ENCODE measurements at places on chromosomes 7 and 10. TPM values are rescaled to one million over a fixed set of nuclear protein-coding genes. Genes with fewer than 3 reads are reported as not detected.

- DNase-seq = no peak
These were observed 205.3 kb upstream of the HDAC9 start for GRCh38 chr7:18290223-18290622.

- peak; percentile 74 for DNase-seq
These were observed 1.1 kb downstream of the TRRAP start for GRCh38 chr7:98879198-98879978.

GRCh38 chr7:82229164-82229563 lies 214.4 kb downstream of the CACNA2D1 start:
- DNase-seq = no peak

- DNase-seq = no peak
These were observed 113.1 kb downstream of the NT5C2 start for GRCh38 chr10:103079946-103080345.

DNA sequence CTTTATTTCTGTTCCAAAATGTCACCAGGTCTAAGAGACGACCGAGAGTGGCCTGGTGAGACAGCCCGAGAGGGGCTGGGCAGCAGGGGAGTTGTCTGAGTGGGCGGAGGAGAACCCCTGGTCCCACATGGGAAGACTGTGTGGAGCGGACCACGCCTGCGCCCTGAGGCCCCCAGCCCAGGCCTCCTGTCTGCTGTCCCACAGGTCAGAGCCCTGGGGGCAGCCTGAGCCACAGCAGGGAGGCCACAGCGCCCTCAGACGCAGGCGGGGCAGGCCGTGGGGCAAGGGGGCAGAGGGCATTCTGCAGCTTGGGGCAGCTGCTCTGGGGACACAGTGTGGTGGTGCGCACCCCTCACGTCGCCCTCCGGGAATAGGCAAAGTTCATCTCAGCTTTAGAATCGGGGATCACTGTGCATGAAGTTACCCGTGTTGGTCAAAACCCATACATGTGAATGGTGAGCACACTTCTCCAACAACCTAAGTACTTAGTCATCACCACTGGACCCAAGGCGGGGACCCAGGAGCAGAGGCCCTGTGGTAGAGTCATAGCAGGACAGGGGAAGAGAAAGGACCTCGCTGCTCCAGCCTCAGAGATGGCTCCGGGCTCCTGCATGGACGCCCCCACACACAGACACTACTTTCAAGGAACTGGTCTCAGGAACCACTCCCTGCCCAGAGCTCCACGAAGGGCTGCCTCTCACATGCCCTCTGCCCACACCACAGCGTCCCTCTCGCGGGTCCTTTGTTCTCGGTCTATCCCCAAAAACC lies 214.7 kb downstream of the ELFN1 start:
- no peak for DNase-seq

- peak; percentile 54 for DNase-seq
These were observed 19.5 kb downstream of the KCNMA1 start for GRCh38 chr10:77618117-77618516.

- no peak for DNase-seq
These were observed 52.0 kb downstream of the TASOR2 start for GRCh38 chr10:5736591-5736990.

- no peak for DNase-seq
These were observed 47.2 kb upstream of the MKI67 start for GRCh38 chr10:128173386-128173785.

DNA sequence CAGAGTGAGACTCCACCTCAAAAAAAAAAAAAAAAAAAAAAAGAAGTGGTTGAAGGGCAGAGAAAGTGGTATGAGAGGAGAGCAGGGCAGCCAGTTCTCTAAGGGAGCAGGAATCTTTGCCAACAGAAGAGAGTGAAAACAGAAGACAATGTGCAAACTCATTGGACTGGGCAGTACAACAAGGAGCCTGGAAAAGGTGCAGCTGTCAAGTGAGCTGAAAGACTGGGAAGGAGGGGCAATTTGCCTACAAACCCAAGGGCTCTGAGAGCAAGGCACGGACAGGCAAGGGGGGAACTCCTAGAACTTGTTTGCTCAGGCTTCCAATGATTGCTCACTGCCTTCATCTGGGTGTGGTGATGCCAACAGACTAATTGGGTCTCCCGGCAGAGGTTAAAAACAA lies 9.5 kb downstream of the ACTR1A start:
- DNase-seq = no peak

DNA sequence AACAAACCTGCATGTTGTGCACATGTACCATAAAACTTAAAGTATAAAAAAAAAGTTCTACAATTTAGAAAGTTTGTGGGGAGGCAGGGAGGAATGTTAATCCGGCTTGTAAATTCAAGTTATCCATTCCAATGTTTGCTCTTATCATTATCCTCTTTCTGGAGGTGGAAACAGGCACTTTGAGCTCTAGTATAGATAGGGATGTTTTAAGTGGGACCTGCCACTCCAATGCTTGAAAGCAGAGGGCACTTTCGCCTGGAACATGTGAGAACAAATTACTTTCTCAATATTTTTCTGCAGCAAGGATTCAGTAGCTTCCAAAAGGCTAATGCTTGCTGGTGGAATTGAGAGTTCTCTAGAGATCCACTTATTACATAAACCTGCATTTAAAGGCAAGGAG lies 45.6 kb downstream of the FEZF1 start:
- DNase-seq = no peak

DNA sequence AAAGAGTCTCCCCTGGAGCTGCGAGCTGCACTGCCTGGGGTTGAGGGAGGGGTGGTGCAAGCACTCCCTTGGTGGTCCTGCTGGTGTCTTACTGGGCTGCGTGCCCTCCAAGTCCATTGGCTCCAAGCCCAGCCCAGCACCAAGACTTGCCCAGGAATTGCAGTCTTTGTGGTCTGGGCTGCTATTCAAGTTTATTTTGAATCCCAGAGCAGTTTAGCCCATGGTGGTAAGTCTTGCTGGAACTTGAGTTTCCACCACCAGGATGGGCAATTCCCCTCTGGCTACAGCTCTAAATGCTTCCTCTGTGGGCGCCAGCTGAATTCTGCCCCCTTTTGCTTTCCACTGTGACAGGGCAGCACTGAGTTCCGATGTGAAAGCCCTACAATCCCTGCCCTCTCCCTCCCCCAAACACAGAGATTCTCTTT lies 25.1 kb downstream of the GALNT11 start:
- DNase-seq = no peak

- no peak for DNase-seq
These were observed 262.9 kb downstream of the SNX13 start for GRCh38 chr7:17677408-17677807.

- DNase-seq = no peak
These were observed 73.1 kb upstream of the RPA3 start for GRCh38 chr7:7791523-7791922.

DNA sequence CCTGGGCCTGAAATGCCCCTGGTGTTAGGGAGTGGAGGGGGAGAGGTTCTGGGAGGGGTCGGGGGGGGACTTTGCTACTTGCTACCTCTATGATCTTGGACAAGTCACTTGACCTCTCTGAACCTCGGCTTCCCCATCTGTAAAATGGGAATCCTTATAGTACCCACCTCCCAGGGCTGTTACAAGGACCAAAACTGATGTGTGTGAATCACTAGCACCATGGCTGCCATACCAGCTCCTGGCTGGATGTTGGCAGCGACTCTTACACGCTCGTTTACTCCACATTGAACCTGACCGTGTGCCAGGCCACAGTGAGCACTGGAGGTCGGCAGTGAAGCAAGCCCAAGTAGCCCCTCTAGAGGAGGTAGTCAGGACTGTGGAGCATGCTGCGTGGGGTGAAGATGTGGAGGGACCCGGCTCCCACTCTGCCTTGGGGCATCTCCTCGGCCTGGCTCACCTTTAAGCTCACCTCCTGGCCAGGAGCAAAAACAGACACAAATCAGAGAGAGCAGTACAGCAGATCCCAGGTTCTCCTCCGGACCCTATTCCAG lies 28.9 kb downstream of the PPIF start:
- DNase-seq = no peak

DNA sequence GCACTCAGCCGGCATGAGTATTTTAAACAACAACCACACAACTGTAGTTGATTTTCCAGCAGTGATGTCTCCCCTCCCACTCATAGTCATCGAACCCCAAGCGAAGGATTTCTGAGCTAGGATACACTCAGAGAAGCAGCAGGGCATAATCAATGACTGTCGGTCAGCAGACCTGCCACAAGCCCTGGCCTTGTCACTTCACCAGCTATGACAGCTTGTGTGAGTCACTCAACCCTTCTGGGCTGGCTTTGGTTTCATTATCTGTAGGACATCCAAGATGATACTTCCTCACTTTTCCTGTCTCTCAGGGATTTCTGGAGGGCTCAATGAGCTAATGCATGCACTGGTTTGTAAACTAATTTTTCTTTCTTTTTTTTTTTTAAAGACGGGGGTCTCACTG lies 22.0 kb upstream of the UBE3C start:
- no peak for DNase-seq

DNA sequence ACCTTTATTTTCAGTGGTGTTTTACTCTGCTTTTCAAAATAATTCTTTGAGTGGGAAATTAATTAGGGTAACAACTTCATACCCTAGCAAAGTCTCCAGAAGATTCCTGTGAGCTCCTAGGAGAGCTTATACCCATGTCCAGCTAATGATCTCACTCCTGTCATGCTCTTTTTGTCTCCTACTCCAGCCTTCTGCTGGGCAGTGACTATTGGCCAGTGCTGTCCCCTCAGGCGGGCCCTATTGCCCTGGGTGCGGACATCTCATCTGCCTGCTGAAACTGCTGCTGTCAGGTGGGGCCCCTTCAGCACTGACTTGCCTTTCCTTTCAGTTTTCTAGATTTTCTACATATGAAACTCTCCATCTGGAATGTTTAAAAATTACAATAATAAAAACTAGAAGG lies 80.3 kb downstream of the EBLN1 start:
- DNase-seq = no peak

GRCh38 chr7:152136686-152137085 lies 111.2 kb downstream of the GALNT11 start:
- no peak for DNase-seq

- DNase-seq = no peak
These were observed 46.3 kb upstream of the SHH start for GRCh38 chr7:155858521-155859061.

DNA sequence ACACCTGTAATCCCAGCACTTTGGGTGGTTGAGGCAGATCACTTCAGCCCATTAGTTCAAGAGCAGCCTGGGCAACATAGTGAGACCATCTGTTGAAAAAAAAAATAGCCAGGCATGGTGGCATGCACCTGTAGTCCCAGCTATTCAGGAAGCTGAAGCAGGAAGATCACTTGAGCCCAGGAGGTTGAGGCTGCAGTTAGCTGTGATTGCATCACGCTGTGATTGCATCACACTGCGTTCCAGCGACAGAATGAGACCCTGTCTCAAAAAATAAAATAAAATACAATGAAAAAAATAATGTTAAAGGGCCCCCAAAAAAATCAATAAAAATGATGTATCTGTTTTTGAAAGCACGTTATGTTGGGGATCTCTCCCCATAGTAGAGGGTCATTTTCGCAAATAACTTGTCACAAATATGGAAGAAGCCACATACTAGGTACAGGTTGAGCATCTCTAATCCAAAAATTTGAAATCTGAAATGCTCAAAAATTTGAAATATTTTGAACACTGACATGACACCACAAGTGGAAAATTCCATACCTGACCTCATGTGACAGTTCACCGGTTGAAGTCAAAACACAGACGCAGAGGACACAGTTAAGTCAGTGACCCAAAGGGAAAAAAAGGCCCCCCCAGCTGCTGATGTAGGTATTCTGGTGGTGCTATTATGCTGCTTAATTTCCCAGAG lies 9.5 kb downstream of the CISD1 start:
- DNase-seq = no peak

GRCh38 chr10:9635691-9636090 lies 1382.0 kb upstream of the CELF2 start:
- DNase-seq = no peak

DNA sequence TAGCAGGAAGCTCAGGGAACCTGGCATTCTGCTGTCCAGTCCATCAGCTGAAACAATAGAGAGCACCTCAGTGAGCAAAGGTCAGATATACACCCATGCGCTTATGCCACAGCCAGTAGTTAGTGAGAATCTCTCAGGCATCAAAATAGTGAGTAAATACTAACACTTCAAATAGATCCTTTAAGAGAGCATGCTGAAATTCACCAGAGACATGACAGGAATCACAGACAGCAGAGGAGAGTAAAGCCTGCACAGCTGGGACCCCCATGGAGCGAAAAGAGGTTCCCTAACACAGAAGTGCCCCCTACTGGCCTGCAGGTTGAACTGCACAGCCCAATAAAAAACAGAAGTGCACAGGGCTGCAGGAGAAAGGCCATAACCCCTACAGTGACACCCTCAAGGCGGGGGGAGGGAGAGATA lies 57.6 kb upstream of the ANTXRL start:
- no peak for DNase-seq

DNA sequence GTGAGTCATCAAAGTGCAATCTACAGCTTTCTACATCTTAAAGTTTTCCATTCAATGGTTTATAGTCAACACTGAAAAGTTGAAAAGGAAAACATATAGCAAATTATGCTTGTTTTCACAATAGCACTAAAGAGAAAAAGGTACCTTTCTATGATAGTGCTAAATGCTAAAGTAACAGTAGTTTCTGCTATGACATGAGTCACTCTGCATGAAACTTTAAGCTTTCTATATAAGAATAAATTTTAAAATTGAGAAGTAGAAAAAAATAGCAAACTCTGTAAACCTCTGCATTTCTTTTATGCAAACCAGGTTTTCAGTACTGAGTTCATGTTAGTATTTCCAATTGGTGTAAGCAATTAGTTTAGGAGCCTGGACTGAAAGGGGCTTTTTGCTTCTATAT lies 31.2 kb upstream of the TMEM168 start:
- no peak for DNase-seq

- no peak for DNase-seq
These were observed 41.4 kb upstream of the ZMIZ1 start for GRCh38 chr10:79027147-79028055.

DNA sequence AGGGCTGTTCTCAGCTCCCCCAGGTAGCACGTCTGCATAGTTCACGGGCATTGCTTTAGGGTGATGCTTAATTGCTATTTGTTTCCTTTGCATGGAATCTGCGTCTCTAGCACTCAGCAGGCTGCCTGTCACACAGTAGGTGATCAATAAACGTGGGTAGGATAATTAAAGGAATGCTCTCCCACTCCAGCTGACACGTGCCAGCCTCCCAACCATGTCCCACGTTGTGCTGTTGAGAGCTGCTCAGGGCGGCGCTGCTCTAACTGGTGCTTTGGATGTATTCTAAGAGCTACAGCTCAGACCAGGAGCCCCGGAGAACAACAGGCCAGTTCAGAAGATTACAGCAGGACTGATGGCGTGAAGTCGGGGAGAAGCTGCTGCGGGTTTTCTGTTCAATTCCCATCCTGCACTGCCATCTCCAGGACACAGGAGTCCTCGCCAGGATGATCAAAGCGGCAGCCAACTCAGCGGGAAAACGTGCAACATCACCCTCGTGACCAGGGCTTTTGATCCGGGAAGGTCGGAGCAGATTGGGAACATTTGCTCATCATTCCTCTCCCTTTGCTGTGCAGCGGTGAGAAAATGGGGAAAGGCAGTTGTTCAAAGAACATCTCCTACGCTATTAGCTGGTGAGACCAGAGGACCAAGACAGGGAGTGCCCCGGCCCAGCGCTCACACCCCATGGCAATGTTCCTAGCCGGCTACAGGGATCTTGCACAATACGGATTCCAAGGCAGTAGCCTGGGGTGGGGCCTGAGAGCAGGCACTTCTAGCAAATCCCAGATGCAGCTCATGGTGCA lies 50.5 kb upstream of the FOXK1 start:
- no peak for DNase-seq

Gene C10orf67
- total RNA-seq = not detected

Gene ZNF804B
- total RNA-seq = not detected

Gene MTG1
- total RNA-seq = 105 TPM

Gene AKR1B15
- total RNA-seq = not detected

Gene AKR1C3
- total RNA-seq = 3.8 TPM

Gene VAX1
- total RNA-seq = not detected

Gene FAM237B
- not detected for total RNA-seq

Gene ADO
- 26.3 TPM for total RNA-seq

Gene EEPD1
- total RNA-seq = 1.5 TPM

Gene OR13A1
- total RNA-seq = not detected
